Activated T-helper 1 cell treated with anti-CD3 and anti-CD28 coated beads, Interleukin-2, amount 50 U/mL, for 16 hours (primary cell): ENCODE measurements at places on chromosomes 16 and 17.

DNA sequence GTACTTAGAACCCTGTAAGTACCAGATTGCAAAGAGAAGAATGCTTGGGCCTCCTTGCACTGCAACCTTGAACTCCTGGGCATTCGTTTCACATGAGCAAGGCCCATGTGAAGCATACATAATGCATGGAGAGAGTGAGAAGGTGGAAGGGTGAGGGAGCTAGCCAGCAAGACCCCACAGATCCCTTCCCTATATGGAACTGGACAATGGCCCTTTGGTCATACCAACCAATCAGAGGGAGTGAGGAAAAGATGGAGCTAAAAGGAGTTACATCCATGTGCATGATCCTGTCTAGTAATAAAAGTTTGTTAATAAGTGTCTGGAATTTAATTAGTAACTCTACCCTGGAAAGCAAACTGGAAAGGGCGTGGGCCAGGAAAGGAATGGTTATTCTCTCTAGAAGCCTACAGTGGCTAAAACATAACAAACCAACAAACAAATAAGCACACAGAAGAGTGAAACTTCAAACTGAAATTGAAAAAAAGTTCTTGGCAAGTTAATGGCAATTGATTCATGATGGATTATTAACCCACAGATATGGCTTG lies 29.6 kb downstream of the DNAH3 start:
- no peak for DNase-seq

DNA sequence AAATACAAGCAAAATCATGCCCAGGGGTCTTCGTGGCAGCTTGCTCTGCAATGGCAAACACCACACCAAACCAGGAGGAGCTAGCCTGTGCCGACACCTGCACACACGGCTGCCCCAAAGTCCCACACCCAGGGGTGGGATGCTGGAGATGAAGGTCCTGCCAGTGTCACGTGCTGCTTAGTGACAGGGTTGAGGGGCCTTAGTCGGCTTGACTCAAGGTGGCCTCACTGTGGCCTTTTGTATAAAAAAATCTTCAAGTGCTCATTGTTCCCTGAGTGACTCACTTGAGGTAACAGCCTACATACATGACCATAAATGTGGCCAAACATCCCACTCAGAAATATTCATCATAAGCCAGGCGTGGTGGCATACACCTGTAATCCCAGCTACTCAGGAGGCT lies 7.3 kb downstream of the TRIM65 start:
- no peak for DNase-seq

- DNase-seq: no peak
These were observed 68.8 kb downstream of the CEP112 start for GRCh38 chr17:66123163-66123562.

DNA sequence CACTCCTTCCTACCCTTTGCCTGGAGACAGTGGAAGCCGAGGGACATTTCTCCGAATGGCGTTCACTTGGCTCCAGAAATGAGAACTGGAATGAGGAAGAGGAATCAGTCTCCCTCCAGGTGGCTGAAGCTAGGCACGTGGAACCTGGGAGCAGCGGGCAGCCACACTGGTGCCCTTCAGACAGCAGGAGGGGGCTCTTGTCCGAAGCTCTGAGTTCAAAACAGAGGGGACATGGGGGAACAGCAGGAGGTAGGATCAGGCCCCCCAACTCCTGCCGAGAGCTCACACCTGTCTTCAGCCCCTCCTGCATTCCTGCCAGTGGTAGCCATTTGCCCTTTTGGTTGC lies 41.5 kb downstream of the TMEM235 start:
- DNase-seq: no peak

DNA sequence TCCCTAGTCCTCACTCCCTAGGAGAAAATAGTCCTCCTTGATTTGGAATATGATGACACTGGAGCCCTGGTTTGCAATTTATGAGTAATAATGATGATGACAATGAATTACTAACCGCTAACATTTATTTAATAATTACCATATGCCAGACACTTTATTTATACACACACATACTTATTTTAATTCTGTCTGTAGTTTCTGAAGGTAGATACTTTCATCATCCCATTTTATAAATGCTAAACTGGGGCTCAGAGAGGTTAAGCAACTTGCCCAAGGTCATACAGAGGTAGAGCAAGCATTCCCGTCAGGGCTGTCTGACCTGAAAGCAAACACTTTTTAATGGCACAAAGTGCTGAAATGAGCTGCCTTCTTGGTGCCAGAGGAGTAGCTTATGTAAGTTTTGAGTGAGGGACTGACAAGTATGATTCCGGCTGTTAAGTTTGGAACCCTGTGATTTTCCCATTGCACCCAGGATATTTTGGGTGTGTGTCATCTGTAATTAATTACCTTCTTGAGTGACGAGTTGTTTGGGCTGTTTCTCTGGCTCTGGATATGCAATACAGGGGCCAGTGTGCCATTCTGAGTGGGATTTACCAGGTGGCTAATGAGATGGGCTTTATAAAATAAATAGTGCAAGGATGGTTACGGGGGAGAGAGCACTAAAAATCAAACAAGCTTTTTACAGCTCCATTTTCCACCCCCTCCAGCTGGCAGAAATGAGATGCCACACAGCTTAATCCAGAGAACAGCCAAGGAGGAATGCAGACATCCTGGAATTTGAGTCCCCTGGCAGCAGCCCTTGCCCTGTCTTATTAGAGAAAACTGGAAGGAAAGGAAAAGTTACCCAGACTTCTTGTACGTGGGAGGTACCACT lies 211.8 kb downstream of the SNX29 start:
- DNase-seq: no peak

GRCh38 chr17:41992576-41992975 lies 24.7 kb downstream of the DNAJC7 start:
- no peak for DNase-seq

GRCh38 chr16:67302076-67302475 lies 22.7 kb downstream of the PLEKHG4 start:
- no peak for DNase-seq

DNA sequence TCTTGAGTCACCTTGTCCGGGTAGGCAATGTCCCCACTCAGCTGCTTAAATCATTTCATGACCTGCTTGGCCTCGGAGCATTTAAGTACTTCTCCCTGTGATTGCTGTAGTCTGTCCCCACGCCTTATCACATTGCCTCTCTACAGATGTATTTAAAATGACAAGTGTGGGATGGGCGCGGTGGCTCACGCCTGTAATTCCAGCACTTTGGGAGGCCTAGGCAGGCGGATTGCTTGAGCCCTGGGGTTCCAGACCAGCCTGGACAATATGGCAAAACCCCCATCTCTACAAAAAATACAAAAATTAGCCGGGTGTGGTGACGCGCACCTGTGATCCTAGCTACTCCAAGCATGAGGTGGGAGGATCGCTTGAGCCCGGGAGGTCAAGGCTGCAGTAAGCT lies 1.3 kb upstream of the GJC1 start:
- no peak for DNase-seq

DNA sequence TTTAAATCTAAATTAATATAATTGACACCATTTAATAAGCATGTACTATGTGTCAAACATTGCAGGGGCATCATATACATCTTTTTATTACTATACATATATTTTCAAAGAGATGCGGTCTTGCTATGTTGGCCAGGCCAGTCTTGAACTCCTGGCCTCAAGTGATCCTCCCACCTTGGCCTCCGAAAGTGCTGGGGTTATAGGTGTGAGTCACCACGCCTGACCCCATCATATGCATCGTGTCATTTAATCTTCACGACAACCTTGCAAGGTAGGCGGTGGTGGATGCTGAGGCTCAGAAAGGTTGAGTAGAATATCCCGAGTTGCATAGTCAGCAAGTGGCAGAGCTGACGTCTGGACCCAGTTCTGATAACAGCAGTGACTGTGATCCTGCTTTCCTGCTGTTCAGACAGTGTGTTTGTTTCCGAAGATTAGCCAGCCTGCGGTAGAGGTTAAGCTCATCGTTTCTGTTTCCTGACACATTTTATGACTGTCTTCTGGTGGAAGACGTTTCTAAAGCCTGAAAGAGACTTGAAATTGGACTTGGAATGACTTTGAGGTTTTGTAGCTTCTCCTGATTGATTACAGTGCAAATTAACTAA lies 316.6 kb downstream of the SNX29 start:
- DNase-seq: no peak
